ENCODE measurements at places on chromosomes 16 and 17.

GRCh38 chr16:84582958-84583516, 34.8 kb downstream of the COTL1 start:
- DNase-seq = no peak

GRCh38 chr17:42290577-42290976, 2.3 kb downstream of the STAT5A start:
- DNase-seq = no peak

DNA sequence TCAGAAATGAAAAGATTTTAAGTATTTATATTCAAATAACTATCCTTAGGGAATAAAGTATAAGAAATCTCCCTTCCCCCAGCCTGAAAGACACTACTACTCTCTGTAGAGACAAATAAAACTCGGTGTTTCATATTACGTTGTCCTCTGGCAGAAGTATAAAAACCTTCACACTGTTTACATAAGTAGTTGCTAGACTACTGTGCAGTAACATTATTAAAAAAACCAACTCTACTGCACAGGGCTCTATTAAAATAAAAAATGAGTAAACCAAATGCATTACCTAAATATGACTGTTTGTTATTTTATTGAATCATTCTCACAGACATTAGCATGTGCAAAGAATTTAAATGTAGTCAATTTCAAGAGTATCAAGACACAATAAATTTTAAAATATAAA, 67.4 kb downstream of the MED13 start:
- no peak for DNase-seq

DNA sequence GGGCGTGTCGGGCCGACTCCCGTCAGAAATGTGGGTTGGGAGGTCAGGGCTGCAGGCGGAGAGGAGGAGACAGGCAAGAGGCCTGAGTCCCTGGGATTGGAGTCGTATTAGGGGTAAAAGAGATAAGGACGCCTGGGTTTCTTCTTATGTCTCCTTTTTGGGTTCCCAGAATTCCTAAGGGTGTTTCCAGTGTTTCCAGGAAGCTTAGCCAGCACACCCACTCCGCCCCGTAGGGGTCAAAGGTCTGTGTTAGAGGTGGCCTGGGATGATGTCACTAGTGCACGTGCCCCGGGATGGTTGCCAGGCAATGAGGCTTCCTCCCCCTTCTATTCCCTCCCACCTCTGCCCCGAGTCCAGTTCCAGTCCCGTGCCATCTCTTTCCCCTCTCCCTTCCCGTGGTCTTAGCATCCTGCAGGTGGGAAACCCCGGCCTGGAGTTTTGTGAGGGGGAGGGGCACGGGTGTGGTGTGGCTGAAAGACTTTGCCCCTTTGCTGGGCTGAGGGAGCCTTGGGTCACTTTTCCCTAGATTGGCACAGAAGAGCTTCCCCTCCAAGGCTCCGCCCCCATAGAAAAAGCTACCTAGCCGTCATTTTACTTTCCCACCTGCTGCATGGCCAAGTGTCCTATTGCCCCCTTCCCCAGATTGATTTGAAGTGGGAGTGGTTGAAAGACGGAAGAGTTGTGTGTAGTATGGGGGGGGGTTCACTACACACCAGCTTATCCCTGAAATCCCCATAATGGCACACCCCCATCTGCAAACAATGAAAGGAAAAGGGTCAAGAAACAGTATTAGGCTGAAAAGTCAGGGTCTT, 2.8 kb downstream of the KDM6B start:
- peak; percentile 98 for DNase-seq

DNA sequence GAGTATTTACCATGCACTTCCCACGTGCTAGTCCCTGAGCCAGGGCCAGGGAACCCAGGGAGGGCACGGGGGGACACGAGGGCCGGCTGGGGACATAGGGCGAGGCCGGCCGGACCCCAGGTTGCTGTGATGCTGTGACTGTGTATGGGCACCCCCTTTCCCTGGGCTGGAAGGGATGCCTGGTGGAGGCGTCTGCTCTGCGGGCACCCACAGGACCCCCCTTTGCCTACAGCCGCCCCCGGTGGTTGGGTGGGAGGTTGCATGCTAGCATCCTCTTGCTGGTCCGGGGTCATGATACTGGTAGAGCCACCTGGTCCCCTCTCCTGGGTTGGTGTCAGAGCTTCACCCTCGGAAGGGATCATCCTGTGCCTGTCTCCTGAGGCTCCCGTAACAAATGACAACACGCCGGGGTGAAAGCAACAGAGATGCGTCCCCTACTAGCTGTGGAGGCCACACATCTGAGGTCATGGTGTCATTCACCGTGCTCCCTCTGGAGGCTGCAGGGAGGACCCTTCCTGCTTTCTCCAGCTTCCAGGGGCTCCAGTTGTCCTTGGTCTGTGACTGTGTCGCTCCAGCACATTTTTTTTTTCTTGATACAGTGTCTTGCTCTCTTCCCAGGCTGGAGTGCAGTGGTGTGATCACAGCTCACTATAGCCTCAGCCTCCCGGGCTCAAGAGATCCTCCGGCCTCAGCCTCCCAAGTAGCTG, 3.1 kb upstream of the CIAO3 start:
- DNase-seq = no peak

DNA sequence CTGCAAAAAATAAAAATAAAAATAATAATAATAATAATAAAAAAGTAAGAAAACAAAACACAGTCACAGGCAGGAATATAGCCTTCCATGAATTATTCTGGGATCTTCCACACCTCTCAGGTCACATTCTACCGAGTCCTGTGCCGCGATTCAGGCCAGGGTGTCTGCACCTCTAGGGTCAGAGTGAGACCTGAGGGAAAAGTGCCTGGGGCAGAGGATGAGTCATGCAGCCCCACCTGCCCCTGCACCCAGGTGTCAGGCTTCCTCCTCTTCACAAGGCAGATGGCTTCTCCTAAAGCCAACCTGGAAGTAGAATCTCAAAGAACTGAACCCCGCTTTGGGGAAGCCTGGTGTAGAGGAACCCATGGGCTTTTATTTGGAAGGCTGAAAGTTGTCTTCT, 283.7 kb downstream of the CPPED1 start:
- no peak for DNase-seq

Data from omental fat pad (tissue), 4 donors.